ENCODE measurements at places on chromosomes 6 and 20.
A peak's percentile ranks its signal among the peaks of the same experiment; 100 is the strongest.

GRCh38 chr20:35302421-35303335 lies 10.5 kb upstream of the FAM83C start:
- DNase-seq = no peak

DNA sequence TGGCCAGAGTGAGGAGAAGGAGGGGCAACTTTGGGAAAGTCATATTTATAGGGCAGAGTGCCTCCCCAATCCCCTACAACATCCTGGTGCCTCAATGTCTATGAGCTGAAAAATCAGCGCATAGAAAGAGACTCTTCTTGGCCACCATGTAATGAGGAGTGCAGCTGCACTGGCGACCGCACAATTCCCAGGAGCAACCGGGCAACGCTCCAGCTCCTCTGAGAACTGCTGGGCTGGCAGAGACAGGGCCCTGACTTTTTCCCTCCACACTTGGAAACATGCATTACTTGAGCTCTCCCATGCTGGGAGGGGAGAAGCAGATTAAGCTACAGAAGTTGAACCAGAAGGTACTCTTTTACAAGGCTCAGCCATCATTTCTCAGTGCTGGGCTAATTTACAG lies 31.4 kb upstream of the MARCKS start:
- DNase-seq = no peak

- DNase-seq = peak; percentile 41
Measured at GRCh38 chr20:3092611-3093379, 8.3 kb upstream of the AVP start.

DNA sequence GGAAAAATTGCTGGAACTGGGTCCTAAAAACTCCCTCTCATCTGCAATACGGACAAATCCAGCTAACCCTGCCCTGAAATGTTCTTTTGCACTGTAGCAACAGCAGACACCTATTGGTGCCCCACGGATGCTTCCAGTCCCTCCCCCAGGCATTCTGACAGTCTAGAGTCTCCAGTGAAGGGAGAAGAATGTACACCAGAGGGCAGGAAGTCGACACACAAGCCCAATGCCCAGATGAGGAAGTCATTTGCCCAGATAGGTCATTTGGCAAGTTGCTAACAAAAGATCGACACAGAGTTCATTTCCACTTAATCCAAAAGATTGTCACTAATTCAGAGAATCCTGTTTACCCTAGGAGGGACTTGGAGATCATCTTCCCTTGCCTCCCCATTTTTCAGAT lies 293.0 kb upstream of the PRDM1 start:
- no peak for DNase-seq

DNA sequence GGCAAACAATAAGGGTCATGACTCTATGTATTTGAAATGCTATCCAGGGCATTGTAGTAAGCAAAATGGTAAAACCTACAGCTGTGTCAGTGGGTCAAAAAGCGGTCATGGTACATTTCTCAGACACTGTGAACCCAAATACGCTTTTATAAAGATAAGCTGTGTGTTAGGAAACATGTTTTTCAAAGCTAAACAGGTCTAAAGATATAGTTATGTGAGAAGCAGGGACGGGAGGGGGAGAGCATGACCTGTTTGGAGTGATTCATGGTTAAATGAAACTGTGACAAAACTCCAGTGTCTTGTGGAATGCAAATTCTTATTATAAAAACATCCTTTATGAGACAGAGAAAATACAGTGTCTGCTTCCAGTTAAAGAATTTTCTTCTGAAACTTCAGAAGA lies 205.4 kb upstream of the BMP2 start:
- no peak for DNase-seq

DNA sequence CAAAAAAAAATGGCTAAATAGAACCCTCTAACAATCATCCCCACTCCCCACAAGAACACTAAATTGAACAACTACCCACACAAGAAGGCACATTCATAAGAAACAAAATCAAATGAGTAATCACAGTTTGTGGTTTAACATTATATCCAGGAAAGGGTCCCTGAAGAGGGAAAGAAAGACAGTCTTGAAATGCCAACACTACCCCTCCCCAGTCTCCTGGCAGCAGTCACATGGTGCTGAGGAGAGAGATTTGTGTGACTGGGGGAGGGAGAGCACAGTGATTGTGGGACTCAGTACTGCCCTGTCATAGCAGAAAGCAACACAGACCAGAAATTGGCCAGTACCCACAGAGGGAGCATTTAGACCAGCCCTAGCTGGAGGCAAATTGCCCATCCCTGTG lies 443.7 kb upstream of the BTBD3 start:
- no peak for DNase-seq

- DNase-seq = no peak
Measured at GRCh38 chr6:53926505-53926904, 131.7 kb downstream of the LRRC1 start.

DNA sequence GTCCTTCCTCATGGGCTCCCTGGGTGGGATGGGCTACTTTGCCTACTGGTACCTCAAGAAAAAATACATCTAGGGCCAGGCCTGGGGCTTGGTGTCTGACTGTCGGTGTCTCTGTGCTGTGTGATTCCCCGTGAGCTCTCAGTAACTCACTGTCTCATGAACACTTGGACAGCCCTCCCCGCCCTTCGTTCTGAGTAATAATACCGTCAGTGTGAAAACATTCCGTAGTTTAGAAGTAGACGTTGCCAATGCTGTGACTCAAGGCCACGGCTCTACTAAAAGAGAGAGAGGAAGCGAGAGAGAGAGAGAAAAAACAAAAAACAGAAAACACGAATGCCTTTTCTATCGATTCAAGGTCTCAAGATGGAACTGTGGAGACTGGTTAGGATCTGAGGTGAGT lies 31.8 kb downstream of the FITM2 start:
- no peak for DNase-seq

DNA sequence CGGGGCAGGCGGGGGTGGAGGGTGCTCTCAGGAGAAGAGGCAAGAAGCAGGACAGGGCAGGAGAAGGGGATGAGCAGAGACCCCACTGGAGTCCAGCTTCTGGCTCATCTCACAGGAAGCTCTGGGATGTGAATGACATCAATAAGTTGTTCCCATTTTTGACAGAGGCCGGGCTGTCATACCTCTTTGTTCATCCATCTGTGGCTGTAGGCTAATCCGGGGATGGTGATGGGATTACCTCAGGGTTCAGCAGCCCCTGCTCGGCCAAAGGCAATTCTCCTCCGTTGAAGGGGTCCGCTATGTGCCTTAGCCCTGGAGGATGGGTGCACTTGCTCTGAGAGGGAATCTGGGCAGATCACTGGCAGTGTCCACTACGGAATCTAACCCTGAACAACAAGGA lies 3.3 kb upstream of the TMC2 start:
- no peak for DNase-seq

DNA sequence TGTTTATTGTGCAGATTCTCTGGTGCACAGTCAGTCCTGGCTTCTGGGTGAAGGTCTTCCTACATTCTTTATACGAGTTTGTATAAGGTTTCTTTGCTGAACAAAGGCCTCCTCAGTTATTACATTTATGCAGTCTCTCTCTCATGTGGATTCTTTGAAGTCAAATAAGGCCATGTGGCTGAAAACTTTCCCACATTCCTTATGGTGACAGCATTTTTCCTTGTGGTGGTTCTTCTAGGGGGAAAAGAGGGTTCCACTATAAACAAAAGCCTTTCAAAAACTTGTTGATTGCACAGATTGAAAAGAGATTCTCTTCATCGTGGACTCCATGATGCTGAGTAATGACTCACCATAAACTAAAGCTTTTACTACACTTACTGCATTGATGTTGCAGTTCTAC lies 19.2 kb downstream of the ZSCAN12 start:
- DNase-seq = no peak

DNA sequence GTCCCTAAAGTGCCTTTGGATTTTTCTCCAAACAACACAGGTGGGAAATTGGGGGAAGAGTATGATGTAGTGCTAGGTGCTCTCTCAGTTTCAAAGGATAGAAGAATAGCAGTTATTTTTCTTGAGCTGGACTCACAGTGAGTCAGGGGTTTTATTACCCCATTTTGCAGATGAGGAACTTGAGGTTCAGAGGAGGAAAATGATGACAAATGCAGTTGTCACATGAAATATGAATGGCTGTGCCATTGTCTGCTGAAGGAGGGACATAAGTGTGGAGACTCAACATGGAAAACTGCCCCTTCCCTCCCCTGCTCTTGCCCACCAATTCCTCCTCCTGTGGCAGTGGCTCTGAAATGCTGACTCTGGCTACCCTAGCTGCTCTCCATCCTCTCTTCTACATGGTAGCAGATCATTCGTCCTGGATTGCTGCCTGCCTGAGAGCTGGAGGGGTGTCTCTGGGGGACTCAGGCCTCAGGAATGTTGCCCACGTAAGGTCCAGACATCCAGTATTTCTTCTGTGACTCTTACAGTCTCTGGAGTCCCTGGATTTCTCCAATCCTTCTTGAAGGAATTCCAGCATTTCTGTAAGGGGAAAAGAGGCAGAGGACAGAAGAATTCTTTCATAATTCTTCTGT lies 37.6 kb upstream of the EPB41L1 start:
- no peak for DNase-seq

DNA sequence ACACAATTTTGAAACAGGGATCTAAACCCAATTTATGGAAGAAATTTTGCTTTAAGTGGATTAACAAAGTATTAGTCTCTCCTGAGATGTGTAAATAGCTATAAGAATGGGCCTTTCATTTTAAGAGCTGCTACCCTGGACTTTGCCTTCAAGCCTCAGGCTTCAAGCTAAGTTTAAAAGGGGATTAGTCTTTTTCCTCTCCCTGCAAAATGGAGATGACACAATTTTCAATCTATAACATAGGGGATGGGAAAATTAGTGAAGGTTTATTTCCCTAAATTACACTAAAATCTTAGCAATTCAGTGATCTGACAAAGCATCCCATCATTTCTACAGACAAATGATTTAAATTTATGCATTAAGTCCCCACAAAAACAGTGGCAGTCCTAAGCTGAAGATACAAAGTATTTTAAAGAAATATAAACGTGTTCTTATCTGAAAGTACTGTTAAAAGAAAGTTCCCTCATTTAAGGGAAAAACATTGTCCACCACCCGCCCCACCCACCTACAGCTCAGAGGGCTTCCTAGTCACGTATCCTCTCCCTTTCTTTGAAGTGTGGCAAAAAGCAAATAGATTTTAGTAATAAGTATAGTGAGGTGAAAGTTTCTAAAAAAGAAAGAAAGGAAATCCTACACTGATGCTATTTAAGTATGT lies 14.5 kb downstream of the ARHGAP18 start:
- DNase-seq = no peak

GRCh38 chr6:28982476-28983266 lies 22.4 kb downstream of the ZNF311 start:
- DNase-seq = no peak

- no peak for DNase-seq
Measured at GRCh38 chr6:145798530-145798929, 16.1 kb downstream of the FBXO30 start.

GRCh38 chr6:80622641-80623040 lies 516.2 kb downstream of the BCKDHB start:
- DNase-seq = no peak

DNA sequence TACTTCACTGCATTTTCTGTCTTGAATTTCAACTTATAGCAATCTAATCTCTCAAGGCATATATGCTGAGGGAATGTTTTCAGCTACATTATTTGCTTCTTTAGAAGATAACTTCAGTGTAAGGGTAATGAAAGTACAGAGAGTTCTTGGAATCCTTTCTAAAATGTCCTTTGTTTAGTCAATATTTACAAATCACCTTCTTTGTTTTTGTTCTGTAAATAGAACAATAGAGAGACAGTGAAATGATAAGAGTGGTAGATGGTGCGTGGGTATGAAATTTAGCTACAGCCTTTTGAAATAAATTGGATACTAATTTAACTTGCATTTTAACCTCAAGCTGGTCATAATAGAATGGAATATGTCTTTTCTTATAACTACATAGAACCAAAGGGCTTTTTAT lies 171.1 kb upstream of the MARCKS start:
- no peak for DNase-seq

DNA sequence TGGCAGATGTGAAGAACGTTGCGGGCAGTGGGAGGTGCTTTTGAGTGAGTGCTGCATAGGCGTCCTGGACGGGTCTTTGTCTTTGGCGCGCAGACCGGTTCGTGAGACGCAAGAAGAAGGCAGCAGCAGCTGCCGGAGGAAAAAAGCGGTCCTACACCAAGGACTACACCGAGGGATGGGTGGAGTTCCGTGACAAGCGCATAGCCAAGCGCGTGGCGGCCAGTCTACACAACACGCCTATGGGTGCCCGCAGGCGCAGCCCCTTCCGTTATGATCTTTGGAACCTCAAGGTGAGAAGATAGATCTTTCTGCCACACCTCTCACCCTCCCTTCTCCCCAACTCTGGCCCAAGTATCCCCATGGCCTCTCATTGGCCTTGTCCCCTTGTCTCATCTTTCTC lies 1.1 kb downstream of the ABT1 start:
- DNase-seq = no peak

GRCh38 chr20:60152792-60153191 lies 194.6 kb downstream of the CDH26 start:
- no peak for DNase-seq

DNA sequence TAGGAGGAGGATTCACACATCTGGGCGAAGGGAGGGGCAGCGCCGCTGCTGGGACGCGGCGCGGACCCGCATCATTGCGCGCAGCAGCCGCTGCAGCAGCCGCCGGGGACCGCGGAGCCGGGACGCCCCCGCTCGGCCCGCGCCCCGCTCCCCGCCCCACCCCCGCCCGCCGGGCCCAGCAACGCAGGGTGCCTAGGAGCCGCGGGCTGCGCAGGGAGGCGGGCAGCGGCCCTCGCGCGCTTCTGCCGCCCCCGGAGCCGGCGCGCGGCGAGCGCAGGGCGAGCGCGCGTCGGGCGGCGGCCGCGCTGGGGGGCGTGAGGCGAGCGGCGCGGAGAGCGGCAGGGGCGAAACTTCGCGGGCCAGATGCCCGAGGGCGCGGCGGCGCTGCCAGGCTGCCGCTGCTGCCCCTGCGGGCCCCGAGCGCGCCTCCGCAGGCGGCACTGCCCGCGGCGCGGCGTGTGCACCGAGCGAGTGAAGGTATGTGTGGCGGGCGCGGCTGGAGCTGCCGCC lies at the start of gene NKAIN2:
Gene NKAIN2 (plus strand): TSS at position 362 of the 510 bp plus-strand sequence.
- no peak for DNase-seq

DNA sequence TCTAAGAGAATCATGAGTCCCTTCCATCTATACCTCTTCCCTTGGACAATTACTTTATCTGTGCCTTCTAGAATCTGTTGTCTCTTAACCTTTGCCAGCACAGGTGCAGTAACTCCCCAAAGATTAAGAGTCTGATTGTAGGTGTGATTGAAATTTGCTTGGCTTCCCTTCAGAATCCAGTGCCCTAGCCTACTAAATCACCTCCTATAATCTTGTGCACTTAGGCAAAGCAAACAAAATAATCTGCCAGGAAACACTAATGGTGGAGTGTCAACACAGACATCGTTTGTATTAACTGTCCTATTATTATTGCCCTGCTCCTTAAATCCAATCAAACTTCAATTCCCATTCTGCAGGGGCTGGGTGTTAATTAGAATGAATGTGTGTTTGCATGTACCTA lies 28.0 kb downstream of the ID4 start:
- DNase-seq = no peak

DNA sequence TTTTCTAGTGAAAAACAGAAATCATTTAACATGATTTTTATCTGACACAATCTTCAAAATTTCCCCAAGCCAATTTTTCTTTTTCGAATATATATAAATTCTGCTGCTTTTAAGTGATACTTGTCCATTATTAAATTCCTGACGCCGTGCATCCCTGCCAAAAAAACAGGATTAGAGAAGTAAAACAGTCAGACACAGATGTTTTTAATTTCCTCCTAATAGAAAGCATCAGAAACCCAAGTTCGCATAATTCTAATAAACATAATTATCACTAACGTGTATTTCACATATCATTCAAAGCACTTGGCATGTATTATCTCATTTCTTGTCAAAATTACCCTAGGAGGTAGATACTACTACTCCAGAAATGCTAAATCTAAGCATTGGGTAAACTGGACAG lies 179.5 kb downstream of the ZFP64 start:
- no peak for DNase-seq

All from stimulated activated CD4-positive, alpha-beta T cell treated with anti-CD3 and anti-CD28 coated beads, Interleukin-15, amount 100 ng/mL, for 1 hour (primary cell).